ENCODE measurements at places on chromosomes 1 and 21.

- no peak for DNase-seq
Measured at GRCh38 chr1:35763201-35763600, 6.6 kb downstream of the CLSPN start.

DNA sequence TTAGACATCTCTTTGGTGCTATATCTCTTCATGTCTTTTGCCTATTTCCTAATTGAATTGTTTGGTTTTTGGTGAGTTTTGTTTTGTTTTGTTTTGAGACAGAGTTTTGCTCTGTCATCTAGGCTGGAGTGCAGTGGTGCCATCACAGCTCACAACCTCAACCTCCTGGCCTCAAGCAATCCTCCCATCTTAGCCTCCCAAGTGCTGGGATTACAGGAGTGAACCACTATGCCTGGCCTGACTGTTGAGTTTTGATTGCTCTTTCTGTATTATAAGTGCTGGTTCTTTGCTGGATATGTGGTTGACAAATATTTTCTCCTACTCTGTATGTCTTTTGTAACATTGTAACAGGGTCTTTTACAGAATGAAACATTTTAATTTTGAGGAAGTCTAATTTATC, 38.0 kb downstream of the NAV1 start:
- DNase-seq: no peak

GRCh38 chr1:97158691-97159096, 437.1 kb downstream of the PTBP2 start:
- DNase-seq: no peak

GRCh38 chr1:228021355-228022030, 14.7 kb downstream of the WNT3A start:
- DNase-seq: no peak

DNA sequence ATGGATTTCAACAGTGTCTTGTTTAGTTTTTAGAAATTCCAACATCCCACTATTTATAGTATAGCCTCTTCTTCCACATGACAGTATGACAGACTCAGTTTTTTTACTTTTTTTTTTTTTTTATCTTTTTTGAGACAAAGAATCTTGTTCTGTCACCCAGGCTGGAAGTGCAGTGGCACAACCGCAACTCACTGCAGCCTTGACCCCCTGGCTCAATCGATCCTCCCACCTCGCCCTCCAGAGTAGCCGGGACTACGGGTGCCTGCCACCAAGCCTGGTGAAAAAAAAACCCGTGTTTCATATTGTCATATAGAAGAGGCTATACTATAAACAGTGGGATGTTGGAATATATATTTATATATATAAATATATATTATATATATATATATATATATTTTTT, 1.2 kb upstream of the DR1 start:
- no peak for DNase-seq

DNA sequence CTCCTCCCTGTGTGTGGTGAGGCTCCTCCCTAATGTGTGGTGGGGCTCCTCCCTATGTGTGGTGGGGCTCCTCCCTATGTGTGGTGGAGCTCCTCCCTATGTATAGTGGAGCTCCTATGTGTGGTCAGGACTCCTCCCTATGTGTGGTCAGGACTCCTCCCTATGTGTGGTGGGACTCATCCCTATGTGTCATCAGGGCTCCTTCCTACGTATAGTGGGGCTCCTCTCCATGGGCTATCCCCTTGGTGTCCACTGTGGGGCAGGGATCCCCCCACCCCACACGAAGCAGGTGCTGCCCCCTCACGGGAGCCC, 29.6 kb downstream of the PRSS38 start:
- DNase-seq: no peak

- DNase-seq: peak; percentile 22
Measured at GRCh38 chr1:151710187-151710840, 6.3 kb downstream of the CELF3 start.

DNA sequence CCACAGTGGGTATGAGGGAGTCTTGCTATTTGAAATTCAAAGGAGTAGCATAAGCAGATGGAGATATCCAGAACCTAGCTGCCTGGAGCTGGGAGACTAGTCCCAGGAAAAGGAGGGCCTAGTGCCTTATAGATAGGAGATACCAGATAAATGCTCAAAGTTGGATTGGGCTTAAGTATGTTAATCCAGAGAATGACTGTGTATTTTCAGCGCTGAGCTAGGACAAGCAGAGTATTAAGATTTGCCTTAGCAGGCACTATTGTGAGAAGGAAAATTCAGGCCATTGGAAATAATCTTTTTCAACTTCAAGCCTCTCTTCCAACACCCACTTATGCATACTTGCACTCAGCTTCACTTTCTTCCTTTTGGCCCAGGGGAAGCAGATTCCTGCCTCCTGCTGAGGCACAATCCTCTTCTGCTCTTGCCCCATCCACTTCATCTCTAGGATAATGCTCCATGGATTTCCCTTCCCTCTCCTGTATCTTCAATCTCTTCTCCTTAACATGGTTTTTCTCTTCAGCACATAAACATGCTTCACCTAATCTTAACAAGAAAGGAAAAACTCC, 21.1 kb downstream of the PIK3C2B start:
- no peak for DNase-seq

GRCh38 chr1:101205457-101205856, 31.4 kb upstream of the S1PR1 start:
- DNase-seq: no peak

GRCh38 chr1:40267767-40268187, 9.7 kb downstream of the ZMPSTE24 start:
- no peak for DNase-seq

- no peak for DNase-seq
Measured at GRCh38 chr1:211485480-211485857, 6.5 kb downstream of the RD3 start.

DNA sequence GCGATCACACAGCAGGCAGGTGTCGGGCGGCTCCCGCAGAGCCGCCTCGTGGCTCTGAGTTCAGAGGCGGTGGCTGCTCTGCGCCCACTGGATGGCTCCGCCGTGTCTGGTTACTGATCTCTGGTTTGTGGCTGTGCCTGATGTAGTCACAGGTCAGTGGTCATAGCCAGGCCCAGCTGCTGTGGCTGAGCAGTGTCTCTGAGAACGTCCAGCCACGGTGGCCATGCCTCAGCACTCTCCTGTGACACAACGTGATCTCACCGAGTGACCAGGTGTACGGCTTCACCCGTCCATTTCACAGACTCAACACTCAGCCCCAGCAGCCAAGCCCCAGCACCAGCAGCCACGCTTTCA, 61.2 kb downstream of the KCNN3 start:
- DNase-seq: no peak

DNA sequence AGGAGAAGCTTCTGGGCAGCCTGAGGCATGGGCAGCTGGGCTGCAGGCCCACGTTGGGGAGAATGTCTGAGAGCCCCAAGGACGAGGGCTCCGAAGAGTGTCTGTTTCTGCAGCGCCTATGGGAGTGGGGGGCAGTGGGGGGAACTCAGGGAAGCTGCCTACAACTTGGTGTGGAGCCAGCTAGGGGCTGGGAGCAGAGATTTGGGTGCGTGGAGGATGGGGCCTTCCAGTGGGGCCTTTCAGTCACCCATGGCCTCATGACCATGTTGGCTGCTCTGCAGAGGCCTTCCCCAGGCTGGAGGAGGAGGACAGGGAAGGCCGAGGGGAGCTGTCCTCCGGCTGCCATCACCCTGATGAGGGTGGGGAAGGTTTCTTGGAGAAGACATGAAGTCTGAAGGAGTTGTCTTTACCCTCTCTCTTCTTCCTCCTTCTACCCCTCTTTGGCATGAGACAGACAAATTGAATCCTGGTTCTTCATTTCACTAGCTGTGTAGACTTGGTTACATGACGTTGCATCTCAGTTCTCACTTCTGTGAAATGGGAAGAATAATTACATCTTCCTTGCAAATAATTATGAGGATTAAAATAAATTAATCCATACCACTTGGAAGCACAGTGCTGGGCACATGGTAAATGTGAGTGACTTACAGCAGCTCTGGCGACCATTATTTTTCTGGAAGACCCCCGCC, 8.3 kb downstream of the PPFIA4 start:
- DNase-seq: no peak

GRCh38 chr1:27873671-27874384, 1.5 kb downstream of the THEMIS2 start:
- DNase-seq: peak; percentile 91

DNA sequence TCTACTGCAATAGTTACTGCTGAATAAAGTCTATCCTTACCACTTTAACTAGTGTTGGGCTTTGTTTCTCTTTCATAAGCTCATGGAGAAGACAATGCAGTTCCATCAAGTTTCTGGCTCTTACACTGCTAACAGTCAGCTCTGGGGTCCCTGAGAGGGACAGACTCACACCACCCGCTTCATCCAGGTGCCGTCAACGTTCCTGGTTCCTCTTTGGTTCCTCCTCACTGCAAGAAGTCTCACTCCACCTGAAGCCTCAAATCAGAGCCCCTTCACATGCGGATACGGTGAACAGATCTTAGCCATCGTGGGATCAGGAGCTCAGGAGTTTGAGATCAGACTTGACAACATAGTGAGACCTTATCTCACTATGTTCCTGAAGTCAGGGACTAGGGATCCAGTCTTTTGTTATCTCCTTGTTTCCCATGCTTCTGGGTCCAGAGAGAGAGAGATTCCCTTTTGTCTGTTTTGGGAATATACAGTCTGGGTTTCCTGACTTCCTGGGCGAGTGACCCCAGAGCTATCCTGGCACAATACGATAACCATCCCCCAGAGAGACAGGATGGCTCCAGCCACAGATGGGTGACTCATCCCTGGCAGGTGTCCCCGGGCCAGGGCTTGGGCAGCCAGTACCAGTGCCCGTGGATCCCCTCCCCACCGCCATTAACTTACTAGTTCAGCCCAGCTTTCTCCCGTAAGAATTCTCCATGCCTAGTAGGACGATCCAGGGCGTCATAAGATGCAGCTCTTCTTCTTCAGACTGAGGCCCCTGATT, 14.3 kb upstream of the PCP4 start:
- DNase-seq: no peak

- no peak for DNase-seq
Measured at GRCh38 chr1:203665993-203666392, 39.4 kb downstream of the ATP2B4 start.

GRCh38 chr1:182641561-182641960, 37.4 kb upstream of the RGS16 start:
- no peak for DNase-seq

GRCh38 chr1:89381618-89382017, 17.8 kb downstream of the GBP6 start:
- DNase-seq: no peak

GRCh38 chr1:231724876-231725647, 98.5 kb downstream of the DISC1 start:
- peak; percentile 55 for DNase-seq

DNA sequence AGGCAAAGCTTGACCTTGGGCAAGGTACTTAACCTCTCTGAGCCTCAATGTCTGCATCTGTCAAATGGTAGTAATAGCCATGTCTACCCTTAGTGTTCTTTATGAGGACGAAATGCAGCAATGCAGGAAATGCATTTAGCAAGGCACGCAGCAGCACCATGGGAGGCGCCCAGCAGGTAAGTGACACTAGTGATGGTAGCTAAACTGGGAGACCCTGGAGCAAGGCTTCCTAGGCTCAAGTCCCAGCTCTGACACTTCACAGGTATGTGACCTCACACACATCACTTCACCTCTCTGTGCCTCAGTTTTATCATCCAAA, 289.0 kb downstream of the RRAGC start:
- no peak for DNase-seq

- no peak for DNase-seq
Measured at GRCh38 chr21:30444204-30444603, 4.1 kb downstream of the KRTAP15-1 start.

DNA sequence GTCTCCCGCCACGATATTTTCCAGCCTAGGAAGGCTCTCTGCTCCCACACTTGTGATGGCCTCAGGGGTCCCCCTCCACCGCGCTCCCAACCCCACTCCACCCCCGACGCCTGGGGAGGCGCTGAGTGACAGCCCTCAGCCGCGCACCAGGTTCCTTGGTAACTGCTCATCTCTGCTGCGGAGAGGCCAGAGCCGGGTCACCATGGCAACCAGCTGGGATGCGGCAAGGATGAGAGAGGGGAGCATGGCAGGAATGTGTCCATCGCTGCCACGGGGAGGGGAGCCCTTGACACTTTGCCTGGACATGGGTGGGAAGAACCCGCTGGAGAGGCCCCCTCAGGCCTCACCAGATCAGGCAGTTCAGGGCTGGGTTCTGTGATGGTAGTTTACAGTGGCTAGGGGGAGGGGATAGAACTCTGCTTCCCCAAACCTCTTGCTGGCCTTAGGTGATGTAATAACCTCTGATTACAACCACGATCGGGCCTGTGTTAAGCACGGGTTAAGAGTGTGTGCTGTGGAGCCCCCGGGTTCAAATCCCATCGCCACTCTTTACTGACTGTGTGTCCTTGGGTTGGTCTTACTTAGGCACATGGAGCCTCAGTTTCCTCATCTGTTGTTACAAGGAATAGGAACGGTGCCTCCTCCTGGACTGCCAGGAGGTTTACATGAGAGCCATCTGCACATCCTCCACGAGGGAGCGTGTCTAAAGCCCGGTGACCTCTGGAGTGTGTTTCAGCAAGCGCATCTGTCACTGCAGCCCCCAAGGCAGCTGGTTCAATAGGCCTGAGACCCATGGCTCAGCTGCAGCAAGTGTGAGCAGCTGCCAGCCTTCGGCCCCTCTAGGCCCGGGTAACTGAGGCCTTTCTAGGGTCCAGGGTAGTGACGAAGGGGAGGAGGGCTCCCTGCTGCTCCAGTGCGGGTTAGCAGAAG, 6.3 kb downstream of the KIF17 start:
- DNase-seq: no peak

- DNase-seq: no peak
Measured at GRCh38 chr21:30227128-30227527, 11.2 kb upstream of the CLDN8 start.
